ENCODE measurements at places on chromosomes 4 and X.

DNA sequence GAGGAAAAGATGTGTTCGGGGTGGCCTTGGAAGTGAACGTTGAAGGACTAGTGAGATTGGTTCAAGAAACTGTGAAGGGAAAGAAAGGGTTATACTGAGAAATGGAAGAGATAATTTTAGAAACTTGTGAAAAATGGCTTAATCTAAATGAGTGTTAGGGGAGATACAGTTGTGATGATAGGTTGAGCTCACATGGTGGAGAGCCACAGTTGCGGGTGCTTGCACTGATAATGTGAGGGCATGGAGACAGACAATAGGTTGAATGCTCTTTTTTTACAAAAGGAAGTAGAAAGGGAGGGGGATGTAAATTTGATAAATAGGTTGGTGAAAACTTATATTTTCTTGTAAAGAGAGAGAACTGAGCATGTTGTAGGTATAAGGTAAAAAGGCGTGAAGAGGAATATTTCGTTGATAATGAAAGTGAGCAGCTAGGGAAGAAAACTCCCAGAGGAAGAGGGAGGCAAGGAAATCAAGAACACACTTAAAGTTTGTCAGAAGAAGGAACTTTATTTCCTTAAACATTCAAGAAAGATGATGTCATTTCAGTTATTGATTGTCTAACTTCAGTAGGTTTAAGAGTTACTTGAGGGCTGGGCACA is 8.2 kb downstream of the AREG start:
- DNase-seq, result no peak

- no peak for DNase-seq
These were observed 26.8 kb downstream of the ATP7A start for GRCh38 chrX:77937291-77937690.

DNA sequence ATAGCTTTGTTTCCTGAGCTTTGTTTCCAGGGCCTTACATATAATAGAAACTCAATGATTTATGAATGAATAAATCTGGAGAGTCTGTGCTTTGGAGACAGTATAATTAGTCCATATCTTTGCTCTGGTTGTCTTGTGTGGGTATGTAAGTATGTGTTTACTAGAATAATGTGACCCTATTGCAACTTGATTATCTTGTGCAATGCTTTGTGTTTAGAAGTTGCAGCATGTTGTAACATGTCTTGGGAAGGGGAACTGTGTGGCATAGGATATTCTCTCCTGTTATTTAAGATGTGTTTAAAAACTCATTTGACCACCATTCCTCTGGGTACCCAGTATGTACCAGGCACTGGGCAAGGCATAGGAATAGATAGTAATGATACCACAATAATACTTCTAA is 6.1 kb downstream of the SPATA18 start:
- no peak for DNase-seq

DNA sequence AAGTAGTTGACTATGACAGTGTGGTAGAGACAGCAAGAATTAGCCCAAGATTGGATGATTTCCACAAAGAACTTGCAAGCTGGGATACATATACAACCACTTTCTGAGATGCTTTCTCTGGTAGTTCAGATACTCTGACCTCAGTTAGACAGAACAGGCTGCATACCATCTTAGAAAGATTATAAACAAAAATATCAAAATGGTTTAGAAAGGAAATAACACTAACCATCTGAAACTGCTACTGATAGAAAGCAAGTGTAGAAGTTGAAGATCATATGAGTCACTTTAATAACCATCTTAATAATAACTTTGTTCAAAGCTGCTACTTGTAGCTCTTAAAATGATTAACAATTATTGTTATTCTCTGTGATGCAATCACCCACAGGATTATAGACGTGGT is 255.4 kb upstream of the TTC29 start:
- no peak for DNase-seq

- DNase-seq, result no peak
These were observed 310.5 kb downstream of the CFAP299 start for GRCh38 chr4:80646061-80646460.

GRCh38 chr4:106585915-106586349 is 217.4 kb upstream of the GIMD1 start:
- no peak for DNase-seq

GRCh38 chr4:1843852-1844251 is 12.1 kb downstream of the LETM1 start:
- DNase-seq, result no peak

GRCh38 chr4:147163311-147163710 is 217.6 kb upstream of the TTC29 start:
- DNase-seq, result no peak

DNA sequence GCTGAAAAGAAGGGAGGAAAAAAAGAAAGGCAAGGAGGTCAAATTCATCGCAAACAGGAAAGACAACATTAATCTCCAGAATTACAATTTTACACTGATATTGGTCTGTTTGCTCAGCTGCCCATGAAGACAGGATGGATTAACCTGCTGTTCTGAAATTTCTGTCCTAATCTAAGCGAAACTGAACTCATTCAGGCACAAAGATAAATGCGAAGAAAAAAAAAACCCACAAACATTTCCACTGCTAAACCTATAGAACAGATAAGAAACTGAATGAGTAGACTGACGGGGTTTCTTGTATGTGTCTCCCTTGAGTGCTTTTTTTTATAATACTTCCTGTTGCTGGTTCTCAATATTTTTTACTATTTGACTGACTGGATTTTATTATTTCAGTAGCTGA is 251.8 kb upstream of the FTHL17 start:
- no peak for DNase-seq

GRCh38 chr4:102319594-102319993 is 25.7 kb downstream of the SLC39A8 start:
- DNase-seq, result no peak

- DNase-seq, result no peak
These were observed 110.3 kb downstream of the AREG start for GRCh38 chr4:74555231-74555630.

DNA sequence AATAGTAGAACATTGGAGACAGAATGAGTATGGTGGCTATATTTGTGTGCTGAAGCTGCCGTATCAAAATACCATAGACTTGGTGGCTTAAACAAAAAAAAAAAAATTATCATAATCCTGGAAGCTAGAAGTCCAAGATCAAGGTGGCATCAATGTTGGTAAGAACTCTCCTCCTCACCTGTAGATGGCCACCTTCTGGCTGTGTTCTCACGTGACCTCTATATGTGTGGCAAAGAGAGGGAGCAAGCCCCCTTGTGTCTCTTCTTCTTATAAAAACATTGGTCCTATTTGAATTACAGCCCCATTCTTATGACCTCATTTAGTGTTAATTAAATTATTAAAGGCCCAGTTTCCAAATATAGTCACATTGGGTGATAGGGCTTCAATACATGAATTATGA is 1640.9 kb upstream of the PCDH7 start:
- DNase-seq, result no peak

DNA sequence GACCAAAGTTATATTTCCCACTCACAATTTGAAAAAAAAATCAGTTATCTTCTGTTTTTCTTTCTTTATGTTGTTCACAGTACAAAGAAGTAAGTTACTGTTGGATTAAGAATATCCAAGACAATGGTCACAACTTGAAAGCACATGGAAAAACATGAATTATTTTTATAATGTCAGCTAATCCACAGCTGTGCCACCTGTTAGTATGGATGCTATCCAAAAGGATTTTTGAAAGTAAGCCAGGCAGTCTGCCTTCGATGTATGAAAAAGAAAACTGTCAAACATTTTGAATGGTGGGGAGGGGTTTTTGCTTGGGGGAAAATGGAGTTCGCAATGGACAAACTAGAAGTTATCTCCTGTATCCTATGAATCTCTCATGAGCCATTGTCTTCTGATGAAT is 6.2 kb downstream of the GPM6A start:
- no peak for DNase-seq
